Myocyte (in vitro differentiated cells): ENCODE measurements at places on chromosomes 4 and X. TPM values are rescaled to one million over a fixed set of nuclear protein-coding genes. Genes with fewer than 3 reads are reported as not detected.

IL21 gene
- total RNA-seq: not detected in 2 replicates

GLOD5 gene
- not detected in 2 replicates for total RNA-seq

CTAG1B gene
- not detected in 2 replicates for total RNA-seq

STPG2 gene
- not detected in 2 replicates for total RNA-seq

FGB gene
- total RNA-seq: not detected in 2 replicates

TRAM1L1 gene
- 5.7 and 6.2 TPM in 2 replicates for total RNA-seq

HSPA4L gene
- 11.6 and 18.1 TPM in 2 replicates for total RNA-seq
